ENCODE measurements at places on chromosomes 12 and 14. TPM values are rescaled to one million over a fixed set of nuclear protein-coding genes. Genes with fewer than 3 reads are reported as not detected.

The ACTN1 gene
- 48.1 TPM for total RNA-seq

DNA sequence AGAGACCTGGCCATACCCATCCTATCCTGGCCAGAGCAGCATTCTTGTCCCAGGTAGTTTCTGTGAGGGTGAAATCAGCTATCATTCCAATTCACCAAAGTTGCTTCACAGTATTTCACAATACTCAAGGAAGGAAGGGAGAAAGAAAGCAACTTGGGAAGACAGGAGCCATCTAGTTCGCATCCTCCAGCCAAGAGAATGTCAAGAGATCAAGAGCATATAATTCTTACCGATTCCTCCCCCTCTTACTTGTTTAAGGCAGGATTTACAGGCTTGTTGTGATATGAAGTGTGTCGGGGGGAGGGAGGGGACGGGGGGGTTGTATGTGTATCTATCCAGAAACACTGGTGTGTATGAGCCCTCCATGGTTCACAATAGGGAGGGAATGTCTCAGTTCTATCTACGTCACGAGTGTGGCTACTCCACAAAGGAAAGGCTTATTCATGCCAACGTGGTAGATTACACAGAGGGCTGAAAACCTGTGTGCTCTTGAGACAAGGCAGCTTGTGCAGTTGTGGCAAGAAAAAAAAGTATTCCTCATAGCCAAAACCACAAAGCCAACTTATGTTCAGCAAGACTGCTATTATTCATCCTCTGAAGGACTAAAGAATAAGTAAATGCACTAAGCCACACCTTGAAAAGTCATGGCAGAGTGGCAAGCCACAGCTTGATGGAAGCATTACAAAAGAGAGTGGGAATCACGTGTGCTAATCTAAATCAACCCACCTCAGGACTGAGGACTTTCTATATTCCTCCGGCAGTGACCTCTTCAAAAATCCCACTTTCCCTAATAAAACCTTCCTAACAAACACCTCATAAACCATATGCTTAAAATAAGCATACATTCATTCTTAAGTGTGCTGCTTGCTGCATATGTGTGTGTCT is 35.0 kb downstream of the CORO1C start:
- no peak for DNase-seq

The DEPDC4 gene
- 2.0 TPM for total RNA-seq

The C1QL4 gene
- total RNA-seq, result 4.8 TPM

The CDH24 gene
- 164 TPM for total RNA-seq

The RFLNA gene
- 36.9 TPM for total RNA-seq

- no peak for DNase-seq
These were observed 64.7 kb upstream of the PTCSC3 start for GRCh38 chr14:36241183-36241582.

The ACSS3 gene
- 3.6 TPM for total RNA-seq

DNA sequence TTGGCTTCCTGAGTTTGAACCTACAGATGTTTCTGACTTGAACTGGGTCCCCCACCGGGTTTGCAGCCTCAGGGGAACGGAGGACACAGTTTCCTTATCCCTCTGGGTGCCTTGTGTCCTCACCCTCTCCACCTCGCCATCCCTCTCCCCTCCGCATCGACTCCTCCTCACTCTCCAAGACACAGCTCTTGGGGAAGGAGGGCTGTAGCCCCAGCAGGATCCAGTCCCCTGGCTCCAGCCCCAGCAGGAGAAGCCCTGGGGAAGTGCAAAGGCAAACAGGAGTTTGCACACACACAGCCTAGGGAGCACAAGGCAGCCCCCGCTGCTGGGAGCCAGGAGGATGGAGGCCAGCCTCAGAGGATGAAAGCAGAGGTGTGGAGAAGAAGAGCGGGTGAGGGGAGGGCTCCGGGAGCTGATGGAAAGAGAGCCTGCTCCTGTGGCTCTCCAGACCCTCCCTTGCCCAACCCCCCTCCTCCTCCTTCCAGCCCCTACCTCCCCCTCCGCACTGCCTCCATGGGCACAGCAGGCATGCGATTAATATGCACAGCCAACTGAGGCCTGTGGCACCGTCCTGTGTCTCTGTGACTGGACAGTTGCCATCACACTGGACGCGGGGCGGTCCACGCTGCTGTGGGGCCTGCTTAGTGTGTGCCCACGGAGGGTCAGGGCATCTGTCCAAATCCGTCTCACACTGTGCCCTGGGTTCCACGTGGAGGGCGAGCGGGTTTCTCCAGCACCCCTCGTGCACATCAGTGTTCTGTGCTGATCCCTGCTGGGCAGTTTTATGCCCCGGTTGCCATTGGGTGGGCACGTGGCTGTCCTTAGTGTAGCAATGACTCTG is 193.7 kb upstream of the DIO3 start:
- DNase-seq, result no peak

DNA sequence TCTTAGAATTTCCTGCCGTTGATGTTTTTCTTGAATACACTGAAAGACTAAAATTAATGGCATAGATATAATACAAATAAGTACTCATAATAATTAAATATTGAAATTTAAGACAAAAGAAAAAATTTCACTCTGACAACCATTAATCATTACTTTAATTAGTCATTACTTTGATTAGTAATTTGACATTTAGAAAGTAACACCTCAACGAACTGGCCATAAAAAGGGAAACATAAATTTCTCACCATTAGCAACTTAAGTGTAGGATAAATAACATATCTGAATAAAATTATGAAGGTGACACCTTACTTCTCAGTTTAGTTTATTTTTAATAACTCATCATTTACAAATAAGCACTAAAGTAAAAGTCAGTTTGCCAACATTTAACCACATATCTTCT is 17.5 kb downstream of the MAGOHB start:
- no peak for DNase-seq

GRCh38 chr14:74974364-74975058 is 19.1 kb upstream of the PGF start:
- DNase-seq, result no peak

The BIN2 gene
- not detected for total RNA-seq

Measured in glutamatergic neuron (in vitro differentiated cells).